Activated CD8-positive, alpha-beta memory T cell treated with anti-CD3 and anti-CD28 coated beads for 48 hours (primary cell): ENCODE measurements at places on chromosomes 3 and 15.

GRCh38 chr15:93694033-93694432 is 537.3 kb upstream of the MCTP2 start:
- no peak for DNase-seq

- no peak for DNase-seq
These were observed 44.5 kb downstream of the LRRFIP2 start for GRCh38 chr3:37129871-37130270.

GRCh38 chr3:96072226-96072625 is 742.2 kb upstream of the EPHA6 start:
- no peak for DNase-seq

- no peak for DNase-seq
These were observed 16.5 kb upstream of the LAMP3 start for GRCh38 chr3:183178833-183179549.

DNA sequence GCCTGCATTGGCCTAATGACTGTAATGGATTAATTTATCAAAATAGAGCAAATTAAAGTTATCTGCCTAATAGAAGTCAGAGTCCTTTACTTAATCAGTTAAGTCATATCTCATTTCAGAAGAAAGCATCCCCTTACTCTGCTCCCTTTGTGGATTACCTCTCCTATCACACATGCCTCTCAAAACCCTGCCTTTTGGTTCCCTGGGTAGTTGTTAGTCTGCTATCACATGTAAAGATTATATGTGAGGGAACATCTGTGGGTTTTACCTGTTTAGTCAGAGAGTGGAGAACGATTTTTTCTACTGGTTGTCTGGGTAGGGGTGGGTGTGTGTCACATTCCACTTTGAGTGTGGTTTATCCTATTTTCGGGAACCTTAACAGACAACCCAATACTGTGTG is 16.4 kb downstream of the UBE2E2 start:
- DNase-seq, result no peak

- DNase-seq, result no peak
These were observed 52.6 kb downstream of the NSUN3 start for GRCh38 chr3:94115482-94115881.

GRCh38 chr3:46750555-46751038 is 32.9 kb upstream of the PRSS50 start:
- no peak for DNase-seq

DNA sequence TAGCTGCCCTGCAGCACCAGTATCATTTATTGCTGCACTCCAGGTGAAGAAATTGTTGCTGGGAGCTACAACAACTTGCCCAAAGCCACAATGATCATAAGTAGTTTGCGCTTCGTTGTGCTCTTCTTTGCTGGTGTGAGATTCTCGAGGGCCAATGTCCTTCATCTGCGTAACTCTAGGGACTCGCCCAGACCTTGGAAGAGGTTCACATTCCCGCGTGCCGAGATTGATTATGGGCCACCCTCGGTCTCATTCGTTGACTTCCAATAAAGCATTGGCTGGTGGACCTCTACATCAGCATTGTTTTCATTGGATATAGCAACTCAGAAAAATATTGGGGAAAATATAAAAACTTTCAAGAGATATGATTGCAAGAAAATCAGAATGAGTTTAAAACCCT is 423 bp upstream of the PHLDB2 start:
- no peak for DNase-seq

GRCh38 chr3:146130881-146131371 is 30.1 kb downstream of the PLOD2 start:
- DNase-seq, result no peak

- DNase-seq, result no peak
These were observed 5.0 kb upstream of the LRRFIP2 start for GRCh38 chr3:37179144-37179967.

GRCh38 chr3:65130782-65131181 is 443.0 kb upstream of the ADAMTS9 start:
- DNase-seq, result no peak

GRCh38 chr3:123008840-123009239 is 18.7 kb downstream of the SEMA5B start:
- no peak for DNase-seq

- no peak for DNase-seq
These were observed 157.9 kb downstream of the TLE3 start for GRCh38 chr15:69939513-69940440.

GRCh38 chr3:171769461-171769860 is 40.8 kb downstream of the PLD1 start:
- no peak for DNase-seq

DNA sequence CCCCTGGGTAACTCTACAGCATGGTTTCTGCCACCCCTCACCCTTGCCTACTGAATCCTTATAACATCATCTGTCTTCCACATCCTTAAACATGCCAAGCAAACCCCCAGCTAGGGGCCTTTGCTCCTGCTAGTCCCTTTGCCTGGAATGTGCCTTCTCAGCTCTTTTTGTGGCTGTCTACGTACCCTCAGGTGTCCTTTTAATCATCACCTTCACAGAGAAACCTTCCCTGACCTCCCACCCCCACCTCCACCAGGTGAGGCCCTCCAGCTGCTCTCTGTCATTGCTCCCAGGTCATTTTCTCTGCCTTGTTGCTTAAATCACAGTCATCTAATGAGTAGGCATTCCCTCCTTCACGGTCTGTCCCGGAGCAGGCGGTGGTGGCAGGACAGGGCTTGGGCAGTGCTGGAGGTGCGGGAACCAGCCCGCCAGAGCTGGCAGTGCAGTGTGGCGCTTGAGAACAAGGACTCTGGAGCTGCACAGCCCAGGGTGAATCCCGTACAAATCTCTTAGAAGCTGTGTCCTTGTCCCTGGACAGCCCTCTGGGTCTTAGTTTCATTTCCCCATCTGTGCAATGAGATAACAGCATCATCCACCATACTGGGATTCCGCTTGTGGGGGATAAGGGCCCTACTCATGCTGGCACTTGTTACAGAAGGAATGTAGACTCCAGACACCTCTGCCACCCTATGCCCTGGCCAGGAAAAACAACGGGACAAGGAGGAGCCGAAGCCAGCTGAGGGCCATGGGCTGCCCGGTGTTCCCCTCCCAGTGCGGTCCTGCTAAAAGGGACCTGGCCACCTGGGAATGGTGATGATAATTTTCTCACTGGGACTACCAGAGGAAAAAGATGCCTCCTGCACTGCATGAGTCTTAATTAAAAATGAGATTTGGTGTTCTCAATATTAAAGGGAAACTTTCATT is 52.1 kb upstream of the IQSEC1 start:
- no peak for DNase-seq

DNA sequence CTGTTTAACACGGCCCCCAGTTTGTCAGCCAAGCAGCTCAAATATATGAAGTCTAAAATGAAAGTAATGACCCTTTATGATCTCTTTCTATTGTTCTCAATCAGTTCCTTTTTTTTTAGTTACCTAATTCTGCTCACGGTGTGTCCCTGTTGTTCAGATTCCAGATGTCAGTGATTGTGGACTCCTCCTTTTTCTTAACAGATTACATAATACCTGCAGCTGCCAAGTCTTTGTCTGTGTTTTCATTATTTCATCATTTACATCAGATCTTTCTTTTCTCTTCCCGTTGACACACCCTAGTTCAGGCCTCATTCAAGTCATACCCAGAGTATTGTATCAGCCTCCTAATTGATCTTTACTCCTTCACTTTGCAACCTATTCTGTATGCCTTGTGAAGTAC is 56.1 kb upstream of the SKIL start:
- no peak for DNase-seq

- no peak for DNase-seq
These were observed 139.8 kb downstream of the WDR76 start for GRCh38 chr15:43966646-43967045.

- no peak for DNase-seq
These were observed 200.0 kb upstream of the UBE2E2 start for GRCh38 chr3:23002836-23003732.

- DNase-seq, result no peak
These were observed 308.0 kb upstream of the THRB start for GRCh38 chr3:24802614-24803013.
